ENCODE measurements at places on chromosomes 16 and 17.

DNA sequence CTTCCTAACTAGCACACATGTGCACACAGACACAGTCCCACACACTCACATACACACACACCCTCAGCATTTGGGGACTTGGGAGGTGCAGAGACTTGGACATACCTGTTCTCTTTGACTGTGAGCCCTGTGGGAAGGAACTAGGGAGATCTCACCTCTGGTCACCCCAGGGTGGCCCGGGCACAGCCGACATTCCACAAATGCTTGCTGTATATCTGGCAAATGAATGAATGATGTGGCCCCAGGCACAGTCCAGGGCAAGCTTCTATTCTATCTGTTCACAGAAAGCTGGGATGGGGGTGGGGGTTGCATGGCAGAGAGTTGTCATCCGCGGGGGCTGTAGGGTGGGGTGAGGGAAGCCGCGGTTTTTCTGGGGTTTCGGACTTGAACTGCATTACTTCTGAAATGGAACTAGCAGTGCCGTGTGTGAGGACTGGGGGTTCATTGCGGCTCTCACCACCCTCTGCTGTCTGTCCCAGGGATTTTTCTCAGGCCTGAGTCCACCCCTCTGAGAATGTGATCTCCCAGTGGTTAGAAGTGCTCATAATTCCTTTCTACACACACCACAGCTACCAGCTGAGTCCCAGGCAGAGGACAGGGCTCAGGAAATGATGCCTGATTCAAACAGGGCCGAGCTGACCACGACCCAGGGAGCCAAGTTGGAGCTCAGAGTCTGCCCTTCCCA is 3.3 kb upstream of the RIPOR1 start:
- no peak for DNase-seq

DNA sequence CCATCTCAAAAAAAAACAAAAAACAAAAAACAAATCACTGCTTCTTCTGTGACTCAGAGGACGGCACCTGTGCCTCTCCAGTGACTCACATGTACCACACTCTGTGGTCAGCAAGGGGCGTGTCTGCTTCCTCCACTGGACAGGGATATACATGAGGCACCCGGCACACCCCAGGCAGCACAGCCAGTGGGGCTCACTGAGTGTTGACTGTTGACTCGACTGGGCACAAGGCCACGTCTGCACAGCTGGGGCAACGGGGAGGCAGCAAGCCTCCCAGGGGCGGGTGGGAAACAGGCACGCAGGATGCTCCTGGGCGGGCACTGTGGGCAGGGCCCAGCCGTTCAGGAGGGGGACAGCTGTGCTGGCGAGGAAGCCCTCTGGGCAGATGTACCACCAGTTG is 64.1 kb downstream of the TIMM22 start:
- DNase-seq: peak; percentile 66

DNA sequence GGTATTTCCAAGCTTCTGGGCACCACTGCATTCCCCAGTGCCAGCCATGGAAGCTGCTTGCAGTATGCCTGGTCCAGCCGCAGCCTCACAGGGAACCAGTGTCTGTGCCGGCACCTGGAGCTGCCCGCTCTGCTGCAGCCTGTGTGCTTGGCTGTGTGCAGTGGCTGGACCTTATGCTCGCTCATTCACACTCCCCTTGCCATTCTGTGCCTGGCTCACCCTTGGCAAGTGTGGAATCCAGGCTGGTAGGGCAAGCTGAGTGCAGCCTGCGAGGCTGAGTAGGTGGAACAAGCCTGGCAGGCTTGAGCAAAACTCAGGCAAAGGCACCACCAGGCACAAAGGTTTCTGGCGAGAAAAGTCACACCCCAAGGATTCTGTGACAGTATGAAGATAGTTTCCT is 144.0 kb downstream of the MYO1D start:
- no peak for DNase-seq

- no peak for DNase-seq
Observed at GRCh38 chr16:24784121-24784520, 54.7 kb downstream of the TNRC6A start.

GRCh38 chr17:72760368-72760767 is 332.1 kb downstream of the SLC39A11 start:
- no peak for DNase-seq

DNA sequence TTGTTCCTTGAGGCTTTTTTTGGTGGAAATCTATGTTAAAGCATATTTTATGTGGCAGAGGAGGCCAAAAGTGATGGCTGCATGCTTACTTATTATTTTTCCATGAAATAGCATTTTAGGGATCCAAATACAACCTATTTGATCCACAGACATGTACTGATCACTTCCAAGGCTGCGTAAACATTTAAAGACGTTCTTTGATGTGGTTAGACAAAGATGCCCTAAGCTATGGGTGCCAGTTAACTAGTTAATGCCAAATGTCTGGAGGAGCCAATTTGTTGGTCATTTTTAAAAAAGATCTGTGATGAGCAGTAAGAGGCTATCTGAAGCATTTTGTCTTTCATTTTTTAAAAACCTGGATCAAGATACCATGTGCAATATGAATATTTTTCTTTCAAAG is 17.3 kb upstream of the PRKCA start:
- no peak for DNase-seq

GRCh38 chr16:22782314-22782713 is 31.6 kb upstream of the HS3ST2 start:
- no peak for DNase-seq

GRCh38 chr17:32305049-32305448 is 36.9 kb downstream of the C17orf75 start:
- no peak for DNase-seq

GRCh38 chr16:17206712-17207111 is 264.0 kb downstream of the XYLT1 start:
- no peak for DNase-seq

DNA sequence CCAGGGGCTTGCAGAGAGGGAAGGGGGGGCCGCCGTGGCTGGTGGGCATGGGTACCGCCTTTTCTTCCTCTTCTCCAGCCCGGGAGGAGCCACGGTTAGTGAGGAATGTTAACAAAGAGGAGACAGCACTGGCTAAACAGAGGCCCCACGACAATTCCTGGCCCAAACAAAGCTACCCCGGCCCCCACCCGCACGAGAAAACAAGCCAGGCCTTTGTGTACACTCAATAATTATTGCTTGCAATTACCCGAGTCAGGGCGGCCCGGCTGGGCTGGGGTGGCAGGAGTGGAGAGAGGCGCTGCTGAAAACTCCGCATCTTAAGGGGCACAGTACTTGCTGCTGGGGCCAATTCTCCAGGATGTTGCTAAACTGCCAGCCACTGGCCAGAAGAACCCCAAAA is 56.4 kb downstream of the IRX5 start:
- DNase-seq: no peak

- no peak for DNase-seq
Observed at GRCh38 chr17:27324771-27325339, 30.9 kb downstream of the WSB1 start.

DNA sequence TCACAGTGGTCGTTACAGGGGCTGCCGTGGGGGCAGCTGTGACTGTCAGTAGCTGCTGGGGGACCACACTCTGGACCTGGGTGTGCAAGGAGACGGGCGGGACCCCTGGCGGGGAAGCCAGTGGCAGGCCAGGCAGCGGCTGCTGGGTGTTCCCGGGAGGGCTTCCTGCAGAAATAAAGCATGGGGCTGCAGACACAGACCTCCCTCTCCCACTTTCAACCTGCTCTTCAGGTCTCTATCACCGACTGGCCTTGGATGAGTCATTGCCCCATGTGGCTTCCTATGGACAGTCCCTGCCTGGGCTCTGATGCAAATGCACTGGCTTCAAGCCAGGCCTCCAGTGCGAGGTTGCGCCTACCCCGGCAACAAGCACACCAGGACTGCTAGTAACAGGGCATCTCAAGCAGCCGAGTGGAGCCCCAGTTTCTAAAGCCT is 17.2 kb downstream of the SREBF1 start:
- peak; percentile 76 for DNase-seq

DNA sequence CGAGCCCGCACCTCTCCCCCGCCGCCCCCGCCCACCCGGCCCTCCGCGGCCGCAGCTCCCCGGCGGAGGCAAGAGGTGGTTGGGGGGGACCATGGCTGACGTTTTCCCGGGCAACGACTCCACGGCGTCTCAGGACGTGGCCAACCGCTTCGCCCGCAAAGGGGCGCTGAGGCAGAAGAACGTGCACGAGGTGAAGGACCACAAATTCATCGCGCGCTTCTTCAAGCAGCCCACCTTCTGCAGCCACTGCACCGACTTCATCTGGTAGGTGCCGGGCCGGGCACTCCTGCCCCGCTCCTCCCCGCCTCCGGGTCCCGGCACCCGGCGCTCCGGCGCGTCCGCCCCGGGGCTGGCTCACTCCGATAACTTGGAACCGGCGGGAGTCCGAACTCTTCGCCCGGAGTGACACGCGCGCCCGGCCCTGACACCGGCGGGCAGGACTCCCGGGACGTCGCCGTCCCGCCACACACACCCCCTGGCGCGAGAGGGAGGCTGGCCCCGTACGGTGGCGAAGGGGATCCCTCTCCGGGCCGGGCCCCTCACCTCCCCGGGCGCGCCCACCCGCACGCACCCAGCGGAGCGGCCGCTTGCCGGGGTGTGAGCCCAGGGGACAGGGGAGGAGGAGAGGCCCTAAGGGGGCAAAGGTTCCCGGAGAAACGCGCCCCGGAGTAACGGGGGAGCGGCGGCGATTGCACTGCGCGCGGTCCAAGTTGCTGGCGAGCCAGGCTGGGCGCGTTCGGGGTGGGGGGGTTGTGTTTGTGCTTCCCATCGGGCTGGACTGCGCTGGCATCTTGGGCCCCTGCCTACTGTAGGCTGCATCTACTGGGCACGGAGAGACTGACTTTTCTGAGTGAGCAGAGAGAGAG is 581 bp downstream of the PRKCA start:
- DNase-seq: peak; percentile 75

DNA sequence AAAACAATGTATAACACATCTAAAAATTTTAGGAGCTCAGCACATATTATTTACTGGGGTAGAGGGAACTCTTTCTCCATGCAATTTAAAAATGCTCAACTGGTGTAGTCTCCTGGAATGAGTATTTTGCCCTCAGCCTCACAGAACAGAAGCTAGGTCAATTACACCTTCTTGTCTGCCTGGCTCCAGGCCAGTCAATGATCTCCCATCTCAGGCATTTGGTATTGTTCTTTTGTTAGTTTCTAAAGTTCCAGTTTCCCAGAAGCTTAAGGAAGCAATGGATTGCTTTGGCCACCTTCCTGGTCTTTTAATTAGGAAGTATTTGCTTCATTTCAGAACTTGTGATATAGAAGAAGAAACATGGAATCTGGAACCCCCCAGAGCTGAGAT is 360.3 kb upstream of the ASIC2 start:
- no peak for DNase-seq

DNA sequence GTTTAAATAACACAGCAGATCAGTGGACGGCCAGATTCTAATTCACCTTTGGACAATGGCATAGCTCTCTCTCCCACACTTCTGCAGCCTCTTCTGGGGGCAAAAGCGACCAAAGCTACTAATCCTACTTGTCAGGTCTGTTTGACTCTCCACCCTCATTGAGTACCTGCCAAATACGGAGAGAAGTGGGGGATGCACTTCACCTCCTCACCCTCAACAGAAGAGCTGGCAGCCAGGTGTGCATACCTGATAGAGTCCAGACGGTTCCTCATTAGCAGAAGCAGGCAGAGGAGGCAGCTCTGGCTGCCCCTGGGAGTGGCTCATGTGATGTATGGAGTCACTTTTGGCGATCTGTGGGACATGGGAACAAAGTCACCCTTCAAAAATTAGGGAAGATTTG is 4.9 kb downstream of the DNAH3 start:
- DNase-seq: no peak

- no peak for DNase-seq
Observed at GRCh38 chr17:17546399-17547185, 44.9 kb downstream of the PEMT start.

- no peak for DNase-seq
Observed at GRCh38 chr16:23597003-23597756, 1.1 kb upstream of the NDUFAB1 start.

DNA sequence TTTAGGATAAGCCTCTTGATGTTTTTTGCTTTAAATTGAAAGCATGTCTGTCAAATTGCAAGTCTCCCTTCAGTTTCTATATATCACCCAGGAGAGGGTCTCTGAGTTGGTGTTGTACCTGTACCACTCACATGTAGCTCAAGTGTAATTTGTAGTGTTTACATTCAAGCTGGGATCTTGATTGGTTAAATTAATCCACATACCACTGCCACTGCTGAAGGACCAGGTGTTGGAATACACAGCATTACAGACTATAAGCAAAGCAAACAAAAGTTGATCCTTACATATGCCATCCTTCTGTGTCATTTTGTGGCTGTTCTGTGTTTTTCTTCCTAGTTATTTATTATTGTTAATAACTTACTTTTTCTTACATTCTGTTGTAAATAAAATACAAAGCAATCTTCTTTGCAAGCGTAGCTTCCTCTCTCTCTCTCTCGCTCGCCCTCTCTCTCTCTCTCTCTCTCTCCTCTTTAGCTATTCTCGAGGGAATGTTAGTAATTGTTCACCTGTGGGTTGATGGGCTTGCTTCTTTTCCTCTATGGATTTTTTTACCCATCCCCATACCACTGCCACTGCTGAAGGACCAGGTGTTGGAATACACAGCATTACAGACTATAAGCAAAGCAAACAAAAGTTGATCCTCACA is 20.8 kb upstream of the NOL11 start:
- DNase-seq: no peak

DNA sequence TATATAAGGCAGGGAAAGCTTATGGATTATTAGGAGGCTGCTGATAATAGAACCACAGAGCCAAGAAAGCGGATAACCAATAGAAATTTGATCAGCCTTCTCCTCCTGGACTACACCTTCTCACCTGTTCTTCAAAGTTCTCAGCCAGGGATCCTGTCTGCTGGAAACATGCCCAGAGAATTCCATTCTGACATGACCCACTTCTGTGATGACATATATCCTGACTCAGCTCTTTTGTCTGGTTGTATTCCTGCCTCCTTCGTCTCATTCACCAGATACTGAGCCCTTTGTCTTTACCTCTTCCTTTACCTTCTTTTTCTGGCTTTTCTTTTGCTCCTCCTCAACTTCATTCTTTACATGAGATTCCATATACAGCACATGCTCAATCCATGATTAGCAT is 576.1 kb downstream of the CDH11 start:
- no peak for DNase-seq

GRCh38 chr17:37017404-37017803 is 68.7 kb downstream of the AATF start:
- DNase-seq: no peak
